Stimulated activated CD4-positive, alpha-beta T cell treated with anti-CD3 and anti-CD28 coated beads, Interleukin-1b, Interleukin-23, amount 100 ng/mL, for 24 hours (primary cell): ENCODE measurements at places on chromosomes 2 and 18.

DNA sequence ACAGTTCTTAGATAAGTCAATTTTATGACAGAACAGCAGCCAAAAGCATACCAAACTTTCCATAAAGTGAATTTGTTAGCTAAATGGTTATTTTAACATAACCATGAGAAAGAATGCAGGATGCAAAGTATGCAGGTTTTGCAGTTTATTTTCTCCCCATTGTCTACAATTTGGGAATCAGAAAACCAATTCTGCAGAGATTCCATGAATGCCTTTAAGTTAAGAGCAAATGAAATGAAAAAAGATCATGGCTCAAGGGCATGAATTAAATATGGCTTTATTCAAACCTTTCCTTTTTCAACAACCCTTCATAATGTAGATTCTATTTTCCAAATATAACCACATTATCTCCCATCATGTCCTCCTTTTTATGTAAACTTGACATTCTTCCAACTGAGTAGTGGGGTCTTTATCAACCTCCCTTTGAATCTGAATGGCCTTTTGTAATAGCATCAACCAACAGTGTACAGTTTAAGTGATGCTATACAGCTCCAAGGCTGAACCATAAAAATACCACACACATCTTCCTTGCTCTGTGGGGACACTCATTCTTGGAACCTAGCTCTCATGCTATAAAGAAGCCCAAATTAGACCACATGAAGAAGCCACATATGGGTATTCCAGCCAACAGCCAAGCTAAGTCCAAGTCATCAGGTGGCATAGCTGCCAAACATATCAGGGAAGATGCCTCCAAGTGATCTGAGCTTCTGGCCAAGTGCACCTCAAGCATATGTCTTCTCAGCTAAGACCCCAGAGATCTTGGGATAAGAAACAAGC lies 49.8 kb downstream of the PIAS2 start:
- no peak for DNase-seq

GRCh38 chr2:42008241-42008921 lies 39.4 kb upstream of the PKDCC start:
- no peak for DNase-seq

- no peak for DNase-seq
Observed at GRCh38 chr2:212923393-212923792, 228.0 kb downstream of the IKZF2 start.

- no peak for DNase-seq
Observed at GRCh38 chr18:6737833-6738232, 8.3 kb downstream of the ARHGAP28 start.

- no peak for DNase-seq
Observed at GRCh38 chr2:136057023-136057801, 60.7 kb downstream of the CXCR4 start.

GRCh38 chr2:73004889-73005596 lies 66.5 kb downstream of the SFXN5 start:
- DNase-seq = no peak

- no peak for DNase-seq
Observed at GRCh38 chr2:88114889-88115288, 13.0 kb downstream of the FABP1 start.
